Vagina (tissue), 2 donors: ENCODE measurements at places on chromosomes 7 and 10. TPM values are rescaled to one million over a fixed set of nuclear protein-coding genes. Genes with fewer than 3 reads are reported as not detected.

Gene RUFY2
- 24.8 TPM for total RNA-seq

Gene RELN
- total RNA-seq: 7.4 TPM

Gene NPFFR1
- total RNA-seq: not detected

DNA sequence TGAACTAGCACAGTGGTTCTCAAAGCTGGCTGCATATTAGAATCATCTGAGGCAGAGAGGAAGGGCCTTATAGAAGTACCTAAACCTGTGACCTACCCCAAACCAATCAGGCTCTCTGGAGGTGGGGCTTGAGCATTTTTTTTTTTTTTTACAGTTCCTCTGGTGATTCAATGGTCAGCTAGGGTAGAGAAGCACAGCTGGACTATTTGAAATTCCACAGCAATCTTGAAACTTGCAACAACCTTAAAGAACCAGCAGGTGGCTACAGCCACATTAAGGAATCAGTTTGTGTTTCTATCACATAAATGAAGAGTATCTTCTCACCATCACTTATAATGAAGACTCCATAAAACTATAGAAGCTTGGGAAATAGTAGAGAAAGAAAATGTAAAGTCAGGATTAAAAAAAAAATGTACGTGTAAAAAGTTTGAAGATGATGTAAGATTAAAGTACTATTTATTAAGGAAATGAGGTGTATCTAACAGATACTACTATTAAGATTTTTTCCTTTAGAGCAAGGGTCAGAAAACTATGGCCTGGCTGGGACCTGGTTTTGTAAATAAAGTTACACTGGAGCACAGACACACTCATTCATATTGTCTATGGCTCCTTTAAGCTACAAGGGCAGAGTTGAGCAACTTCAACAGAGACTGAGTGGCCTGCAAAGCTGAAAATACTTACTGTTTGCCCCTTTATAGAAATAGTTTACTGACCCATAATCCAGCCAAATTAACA is 3.8 kb downstream of the RTKN2 start:
- no peak for DNase-seq

GRCh38 chr10:130985158-130985753 is 326.3 kb downstream of the TCERG1L start:
- no peak for DNase-seq

DNA sequence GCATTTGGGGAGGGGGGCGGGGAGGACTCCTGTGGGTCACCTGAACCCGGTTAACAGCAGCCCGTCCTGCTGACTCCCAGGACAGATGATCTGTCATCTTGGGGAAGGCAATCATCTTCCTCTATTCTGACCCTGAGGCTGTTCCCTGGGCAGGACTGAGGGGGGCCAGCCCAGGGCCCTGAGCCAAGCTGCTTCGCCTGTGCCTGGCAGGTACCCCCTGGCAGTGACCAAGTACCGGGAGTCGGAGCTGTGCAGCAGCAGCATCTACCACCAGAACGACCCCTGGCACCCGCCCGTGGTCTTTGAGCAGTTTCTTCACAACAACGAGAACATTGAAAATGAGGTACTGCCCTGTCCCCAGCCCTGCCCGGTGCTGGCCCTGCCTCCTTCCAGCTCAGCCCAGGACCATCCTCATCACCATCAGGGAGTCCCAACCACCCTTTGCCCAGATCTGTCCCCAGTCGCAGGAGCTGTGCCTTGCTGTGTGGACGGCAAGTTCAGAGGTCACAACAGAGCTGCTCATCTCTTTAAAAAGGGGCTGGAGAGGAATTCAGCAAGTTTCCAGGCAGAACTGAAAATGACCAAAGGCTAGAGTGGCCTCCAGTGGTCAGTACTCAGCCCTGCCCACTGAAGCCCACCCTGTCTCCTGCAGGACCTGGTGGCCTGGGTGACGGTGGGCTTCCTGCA is 8.1 kb downstream of the AOC1 start:
- no peak for DNase-seq

DNA sequence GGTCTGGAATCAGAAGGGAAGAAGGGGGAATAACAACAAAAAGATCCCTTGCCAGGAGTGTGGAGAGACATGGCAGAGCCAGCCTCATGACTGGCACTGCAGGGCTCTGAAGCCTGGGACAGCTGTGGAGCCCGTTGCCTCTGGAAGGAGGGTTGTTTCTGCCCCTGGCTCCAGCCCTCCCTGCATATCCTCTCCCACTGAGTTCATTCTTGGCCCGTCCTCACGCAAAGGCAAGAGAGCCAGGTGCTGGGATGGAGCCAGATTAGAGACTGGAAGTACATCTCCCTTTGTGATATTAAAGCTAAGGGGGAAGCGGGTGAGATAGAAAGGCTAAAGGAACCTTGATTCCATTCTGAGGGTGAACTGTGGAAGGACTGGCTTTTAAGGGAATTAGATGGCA is 141.5 kb upstream of the NPVF start:
- DNase-seq: no peak

GRCh38 chr10:80252296-80252887 is 37.1 kb downstream of the MAT1A start:
- DNase-seq: no peak

DNA sequence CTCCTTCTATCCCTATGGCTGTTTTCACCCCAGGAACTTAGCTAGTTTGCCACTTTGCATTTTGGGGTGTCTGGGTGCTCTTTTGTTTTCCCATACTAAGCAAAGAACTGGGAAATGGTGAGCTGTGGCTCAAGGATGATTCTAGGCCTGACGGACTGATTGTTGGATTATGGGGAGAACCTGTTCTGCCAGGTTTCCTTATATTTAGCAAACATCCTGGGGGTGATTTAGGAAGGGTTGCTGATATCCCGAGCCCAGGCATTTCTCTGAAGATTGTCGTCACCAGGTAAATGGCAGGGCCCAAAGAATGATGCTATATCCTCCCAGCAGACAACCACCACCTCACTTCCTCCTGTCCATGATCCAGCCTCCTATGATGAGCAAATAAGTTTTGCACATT is 72.1 kb upstream of the GRB10 start:
- no peak for DNase-seq

GRCh38 chr10:95535526-95535925 is 25.6 kb downstream of the SORBS1 start:
- DNase-seq: no peak

- no peak for DNase-seq
These were observed 24.4 kb downstream of the COL13A1 start for GRCh38 chr10:69826094-69826493.
